ENCODE measurements at places on chromosomes 4 and X.

DNA sequence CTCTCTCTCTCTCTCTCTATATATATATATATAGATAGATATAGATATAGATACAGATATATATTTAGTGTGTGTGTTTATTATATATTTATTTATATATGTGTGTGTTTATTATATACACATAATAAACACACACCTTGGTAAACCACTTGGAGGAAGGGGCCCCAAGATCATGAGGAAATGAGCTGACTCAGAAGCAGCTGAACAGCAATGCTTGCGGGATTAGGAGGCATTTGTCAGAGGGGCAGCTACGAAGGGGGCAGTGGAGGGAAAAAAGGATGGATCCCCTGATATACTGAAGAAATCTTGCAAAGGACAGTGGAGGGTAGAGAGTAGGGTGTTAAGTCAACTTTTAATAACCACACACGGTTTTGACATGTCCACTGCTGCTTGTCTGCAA lies 120.0 kb upstream of the SORBS2 start:
- DNase-seq: no peak

DNA sequence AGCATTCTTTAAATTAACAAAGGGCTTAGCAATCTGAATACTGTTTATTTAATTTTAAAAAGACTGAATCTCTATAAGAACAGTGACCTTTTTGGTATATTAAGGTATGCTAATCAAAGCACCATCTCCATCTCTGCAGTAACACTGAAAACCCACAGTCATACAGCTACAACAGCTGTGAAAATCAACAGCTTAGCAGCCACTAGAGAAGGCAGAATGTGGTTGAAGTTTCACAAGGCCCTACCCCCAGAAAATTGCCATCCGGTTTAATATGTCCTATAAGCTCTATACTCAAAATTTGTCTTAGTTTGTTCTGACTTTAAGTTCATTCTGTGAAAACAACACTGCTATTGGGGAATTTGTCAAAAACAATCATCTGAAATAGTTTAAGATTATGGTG lies 128.7 kb downstream of the OPHN1 start:
- no peak for DNase-seq

DNA sequence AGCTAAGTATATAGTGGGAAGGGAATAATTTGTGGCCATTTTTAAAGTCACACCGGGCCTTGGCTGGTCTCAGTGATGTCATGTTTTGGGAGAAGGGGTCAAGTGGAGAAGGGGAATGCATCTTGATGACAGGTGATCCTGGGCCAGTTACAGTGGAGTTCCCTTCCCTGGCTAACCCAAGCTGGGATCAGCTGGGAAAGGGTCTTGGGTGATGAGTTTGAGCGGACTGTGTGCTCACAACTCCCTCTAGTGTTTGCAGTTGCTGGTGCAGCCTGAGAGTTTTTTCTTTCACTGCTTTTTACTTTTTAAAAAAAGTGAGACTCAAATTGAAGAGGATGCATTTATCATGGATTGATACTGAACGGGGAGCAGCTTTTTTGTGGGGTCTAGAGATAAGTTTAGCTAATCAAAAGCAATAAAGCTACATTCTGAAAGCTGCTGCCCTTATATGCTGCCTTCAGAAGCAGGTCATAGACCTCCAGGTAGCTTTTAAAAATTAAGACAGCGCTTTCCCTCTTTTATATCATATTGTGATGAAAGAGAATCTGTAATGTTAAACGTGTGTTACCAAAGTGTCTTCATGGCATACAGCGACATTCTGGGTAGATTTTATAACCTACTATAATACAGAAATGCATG lies 164.7 kb downstream of the DCLK2 start:
- no peak for DNase-seq

DNA sequence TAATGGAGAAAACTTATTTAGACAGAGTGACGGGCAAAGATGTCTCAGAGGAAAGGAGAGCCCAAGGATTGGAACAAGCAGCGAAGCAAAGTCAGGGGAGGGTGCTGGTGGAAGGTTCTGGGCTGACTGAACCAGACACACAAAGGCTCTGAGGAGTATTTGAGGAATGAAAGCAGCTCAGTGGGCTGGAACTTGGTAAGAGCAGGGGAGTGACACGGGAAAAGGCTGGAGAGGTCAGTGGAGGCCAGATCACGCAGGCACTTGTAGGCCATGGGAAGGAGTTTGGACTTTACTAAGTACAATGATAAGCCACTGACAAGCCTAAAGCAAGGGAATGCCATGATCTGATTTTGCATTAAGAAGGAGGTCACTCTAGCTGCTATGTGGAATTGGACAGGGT lies 71.4 kb downstream of the TSC22D3 start:
- no peak for DNase-seq

- no peak for DNase-seq
Measured at GRCh38 chrX:53930515-53931380, 113.5 kb downstream of the PHF8 start.

- no peak for DNase-seq
Measured at GRCh38 chr4:10577018-10577417, 107.5 kb downstream of the CLNK start.
